ENCODE measurements at places on chromosomes 5 and 9. TPM values are rescaled to one million over a fixed set of nuclear protein-coding genes. Genes with fewer than 3 reads are reported as not detected.

LTC4S gene
- total RNA-seq: 5.1 TPM

DNA sequence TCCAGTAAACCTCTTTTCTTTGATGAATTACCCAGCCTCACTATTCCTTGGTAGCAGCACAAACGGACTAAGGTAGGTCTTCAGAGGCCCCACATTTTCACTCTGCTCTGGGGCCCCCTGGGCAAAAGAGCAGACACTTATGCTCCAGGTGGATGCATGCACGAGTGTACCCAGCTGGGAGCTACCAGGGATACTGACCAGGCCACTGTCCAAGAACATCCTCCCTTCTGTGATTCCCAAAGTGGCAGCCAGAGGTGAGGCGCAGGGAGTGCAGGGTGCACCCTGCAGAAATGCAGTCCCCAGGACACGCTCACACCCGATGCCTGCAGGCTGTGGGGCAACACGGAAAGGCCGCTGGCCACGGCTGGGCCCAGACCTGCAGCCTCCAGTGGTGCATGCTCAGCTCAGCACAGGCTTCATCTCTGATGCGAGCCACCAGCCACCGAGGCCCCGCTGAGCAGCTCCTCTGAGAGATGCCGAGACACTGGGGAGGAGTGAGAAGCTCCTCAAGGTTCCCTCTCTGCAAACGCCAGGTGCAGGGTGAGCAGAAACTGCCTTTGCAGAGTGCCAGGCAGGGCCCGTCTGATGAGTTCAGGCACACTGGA lies 48.1 kb upstream of the OLFM1 start:
- no peaks in the 10 kb centered on the region for H3K4me1 ChIP-seq
- no peak overlapping the region for H3K27ac ChIP-seq
- H3K27me3 ChIP-seq: no peaks in the 10 kb centered on the region
- no peak for DNase-seq
- H3K36me3 ChIP-seq: no peaks in the 10 kb centered on the region

DNA sequence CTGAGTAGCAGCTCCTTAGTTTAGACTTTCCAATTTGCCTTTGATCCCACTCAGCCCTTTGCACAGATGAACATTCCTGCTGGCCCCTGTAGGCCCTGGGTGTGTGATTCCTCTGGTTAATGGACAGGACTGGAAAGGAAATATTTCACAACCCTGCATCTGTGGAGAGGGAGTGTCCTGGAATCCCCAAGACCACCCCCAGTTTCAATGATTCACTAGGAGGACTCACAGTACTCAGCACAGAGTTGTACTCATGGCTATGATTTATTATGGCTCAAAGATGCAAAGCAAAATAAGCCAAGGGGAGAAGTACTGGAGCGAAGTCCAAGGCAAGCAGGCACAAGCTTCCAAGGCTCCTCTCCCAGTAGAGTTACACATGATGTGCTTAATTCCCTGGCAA lies 42.4 kb upstream of the TJP2 start:
- no peaks in the 10 kb centered on the region for H3K27me3 ChIP-seq
- H3K27ac ChIP-seq: no peak overlapping the region
- H3K4me3 ChIP-seq: no peak overlapping the region
- H3K4me1 ChIP-seq: no peaks in the 10 kb centered on the region

DNA sequence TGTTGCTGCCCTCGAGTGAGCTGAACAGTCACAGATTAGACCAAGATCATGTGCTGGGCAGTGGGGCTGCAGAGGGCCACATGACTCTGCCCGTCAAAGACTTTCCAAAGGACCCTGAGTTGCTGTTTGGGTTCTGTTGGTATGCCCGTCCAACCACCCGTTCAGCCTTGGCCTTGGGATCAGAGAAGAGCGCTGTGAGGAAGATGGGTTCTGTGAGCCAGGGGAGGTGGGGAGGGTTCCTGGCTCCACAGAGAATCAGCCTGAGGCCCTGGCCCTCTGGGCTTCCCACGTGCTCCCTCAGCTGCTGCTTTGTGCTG lies 72.6 kb downstream of the RGS3 start:
- H3K36me3 ChIP-seq: peaks cover 47% of the 10 kb centered on the region
- no peak overlapping the region for H3K27ac ChIP-seq
- no peaks in the 10 kb centered on the region for H3K4me1 ChIP-seq
- H3K27me3 ChIP-seq: no peaks in the 10 kb centered on the region
- H3K4me3 ChIP-seq: no peak overlapping the region

GRCh38 chr5:41858890-41859289 lies 11.3 kb downstream of the OXCT1 start:
- H3K27me3 ChIP-seq: no peaks in the 10 kb centered on the region
- H3K36me3 ChIP-seq: peaks cover 19% of the 10 kb centered on the region
- peaks cover 7% of the 10 kb centered on the region for H3K4me1 ChIP-seq
- H3K4me3 ChIP-seq: no peak overlapping the region
- DNase-seq: no peak

DNA sequence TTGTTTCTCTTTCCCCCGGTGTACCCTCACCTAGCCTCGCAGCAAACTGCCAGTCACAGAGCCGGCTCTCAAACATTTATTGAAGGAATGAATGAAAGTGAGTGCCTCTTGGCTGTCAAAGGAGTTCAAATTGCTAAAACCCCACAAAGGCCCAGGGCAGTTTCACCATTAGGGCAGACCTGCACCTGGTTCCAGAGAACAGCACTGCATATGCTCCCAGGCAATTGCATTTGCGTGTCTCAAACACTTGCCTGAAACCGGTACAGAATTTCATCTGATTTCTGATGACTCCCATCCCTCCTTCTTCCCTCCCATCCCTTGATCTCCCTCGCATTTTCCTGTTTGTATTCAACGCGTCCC lies 165.6 kb upstream of the ZNF462 start:
- no peak overlapping the region for H3K4me3 ChIP-seq
- no peaks in the 10 kb centered on the region for H3K4me1 ChIP-seq
- H3K27me3 ChIP-seq: no peaks in the 10 kb centered on the region
- no peaks in the 10 kb centered on the region for H3K36me3 ChIP-seq

Measured in CD4-positive, alpha-beta memory T cell (primary cell).